ENCODE measurements at places on chromosomes 11 and 22. TPM values are rescaled to one million over a fixed set of nuclear protein-coding genes. Genes with fewer than 3 reads are reported as not detected.

GRCh38 chr22:44759430-44760310, 7.3 kb downstream of the ARHGAP8 start:
- no peak for DNase-seq

- peak; percentile 80 for DNase-seq
Measured at GRCh38 chr11:116792869-116793771, 1.4 kb upstream of the APOA5 start.

GRCh38 chr11:78350091-78350645, 67.5 kb downstream of the GAB2 start:
- no peak for DNase-seq

DNA sequence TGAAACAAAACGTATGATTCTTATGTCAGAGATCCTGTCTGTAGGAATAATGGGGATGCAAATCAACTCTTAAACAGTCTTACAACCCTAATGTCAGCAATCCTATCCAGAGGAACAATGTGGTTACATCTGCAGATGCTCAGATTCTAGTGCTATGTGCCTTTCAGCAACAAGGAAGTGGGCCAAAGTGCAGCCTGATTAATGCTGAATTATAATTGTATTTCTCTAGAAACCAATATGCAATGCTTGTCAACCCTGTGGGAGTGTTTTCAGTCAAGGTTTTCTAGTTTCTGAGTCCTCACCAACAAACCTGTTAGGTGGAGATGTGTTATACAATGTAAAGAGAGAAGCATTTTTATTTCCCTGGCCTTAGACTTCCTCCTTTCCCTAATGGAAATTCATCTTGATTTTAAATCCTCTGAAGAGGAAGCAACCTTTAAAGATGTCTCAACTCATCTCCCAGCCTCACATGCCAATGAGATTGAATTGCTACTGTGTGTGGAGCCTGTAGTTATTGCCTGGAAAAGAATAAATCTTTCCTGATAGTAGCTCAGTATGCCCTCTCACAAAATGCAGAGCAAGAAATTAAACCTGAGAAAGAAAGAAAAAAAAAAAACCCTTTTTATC, 26.2 kb upstream of the TMEM123 start:
- DNase-seq, result no peak

H19 gene
- total RNA-seq, result 31.8 TPM

Measured in mammary epithelial cell (primary cell).